ENCODE measurements at places on chromosomes 16 and 17.

- no peak for DNase-seq
Observed at GRCh38 chr17:47221154-47221553, 12.0 kb downstream of the MYL4 start.

DNA sequence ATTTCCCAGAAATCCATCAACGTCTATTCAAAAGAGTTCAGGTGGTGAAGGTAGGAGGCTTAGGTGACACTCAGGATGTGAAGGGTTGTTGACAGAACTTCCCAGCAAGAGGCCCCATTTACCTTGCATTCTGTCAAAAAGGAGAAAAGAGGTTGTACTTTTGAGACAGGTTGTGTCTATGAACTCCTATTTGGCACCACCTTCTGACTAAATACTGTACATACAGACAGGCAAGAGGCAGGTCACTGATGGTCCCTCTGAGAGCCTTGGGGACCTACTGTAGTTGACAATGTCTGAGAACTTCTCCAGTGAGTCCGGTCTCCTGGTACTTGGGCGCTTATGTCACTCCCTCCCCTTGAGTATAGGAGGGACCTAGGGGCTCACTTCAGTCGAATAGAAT lies 479.3 kb upstream of the ZFHX3 start:
- DNase-seq, result no peak

DNA sequence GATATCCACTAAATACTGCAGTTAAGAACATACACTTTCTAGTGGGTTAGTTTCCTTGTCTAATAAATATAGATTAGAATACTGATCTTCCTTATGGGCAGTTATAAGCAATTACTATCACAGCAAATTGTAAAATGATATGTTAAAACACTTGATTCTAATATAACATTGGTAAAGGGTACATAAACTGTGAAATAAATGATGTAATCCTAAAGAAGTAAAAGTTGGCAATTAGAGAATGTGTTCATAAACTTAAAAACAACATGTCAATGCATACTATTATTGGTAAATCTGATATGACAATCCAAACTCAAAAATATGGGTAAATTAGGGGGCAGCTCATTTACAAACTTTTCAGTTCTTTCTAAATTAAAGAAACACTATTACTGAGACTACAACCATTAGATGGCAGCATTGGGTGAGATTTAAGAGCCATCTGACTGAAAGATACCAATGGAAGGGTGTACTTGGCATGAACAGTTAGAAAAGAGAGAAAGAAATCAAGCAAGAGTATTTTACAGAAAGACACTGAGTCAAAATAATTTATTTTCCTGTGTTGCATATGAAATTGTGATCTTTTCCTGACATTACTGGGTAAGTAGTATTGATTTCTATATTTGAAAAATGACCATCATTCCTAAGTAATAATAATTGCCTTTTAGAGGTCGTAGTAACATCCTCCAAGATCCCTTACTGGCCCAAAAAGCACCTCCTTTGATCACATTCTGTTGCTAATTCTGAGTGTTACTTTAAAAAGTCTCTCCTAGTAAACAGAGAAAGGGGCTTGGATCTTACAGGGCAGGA lies 119.6 kb downstream of the SPAG9 start:
- peak; percentile 60 for DNase-seq

DNA sequence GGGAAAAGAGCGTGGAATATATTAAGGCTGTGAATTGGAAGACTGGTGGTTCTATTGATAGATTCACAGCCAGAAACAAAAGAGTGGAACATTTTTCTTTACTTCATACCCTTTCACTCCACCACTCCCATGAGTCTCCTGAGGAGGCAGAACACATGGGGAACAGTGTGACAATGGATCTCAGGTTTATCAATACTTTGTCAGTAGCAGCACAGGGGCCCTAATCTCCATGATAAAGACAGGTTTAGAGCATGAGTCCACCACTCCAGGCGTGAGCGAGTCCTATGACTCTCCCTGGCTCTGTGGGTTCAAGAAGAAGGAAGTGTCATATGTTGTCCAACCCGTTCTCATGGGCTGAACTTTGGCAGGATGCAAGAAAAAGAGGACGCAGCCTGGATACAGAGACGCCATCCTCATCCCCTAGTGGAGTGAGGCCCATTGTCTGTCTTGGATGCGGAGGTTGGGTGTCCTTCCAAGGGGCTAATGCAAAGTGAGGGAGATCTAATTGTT lies 361.2 kb downstream of the TMEM114 start:
- no peak for DNase-seq

GRCh38 chr16:65548470-65548869 lies 426.6 kb upstream of the CDH11 start:
- DNase-seq, result no peak

- DNase-seq, result no peak
Observed at GRCh38 chr16:63618896-63619485, 1502.9 kb downstream of the CDH11 start.

DNA sequence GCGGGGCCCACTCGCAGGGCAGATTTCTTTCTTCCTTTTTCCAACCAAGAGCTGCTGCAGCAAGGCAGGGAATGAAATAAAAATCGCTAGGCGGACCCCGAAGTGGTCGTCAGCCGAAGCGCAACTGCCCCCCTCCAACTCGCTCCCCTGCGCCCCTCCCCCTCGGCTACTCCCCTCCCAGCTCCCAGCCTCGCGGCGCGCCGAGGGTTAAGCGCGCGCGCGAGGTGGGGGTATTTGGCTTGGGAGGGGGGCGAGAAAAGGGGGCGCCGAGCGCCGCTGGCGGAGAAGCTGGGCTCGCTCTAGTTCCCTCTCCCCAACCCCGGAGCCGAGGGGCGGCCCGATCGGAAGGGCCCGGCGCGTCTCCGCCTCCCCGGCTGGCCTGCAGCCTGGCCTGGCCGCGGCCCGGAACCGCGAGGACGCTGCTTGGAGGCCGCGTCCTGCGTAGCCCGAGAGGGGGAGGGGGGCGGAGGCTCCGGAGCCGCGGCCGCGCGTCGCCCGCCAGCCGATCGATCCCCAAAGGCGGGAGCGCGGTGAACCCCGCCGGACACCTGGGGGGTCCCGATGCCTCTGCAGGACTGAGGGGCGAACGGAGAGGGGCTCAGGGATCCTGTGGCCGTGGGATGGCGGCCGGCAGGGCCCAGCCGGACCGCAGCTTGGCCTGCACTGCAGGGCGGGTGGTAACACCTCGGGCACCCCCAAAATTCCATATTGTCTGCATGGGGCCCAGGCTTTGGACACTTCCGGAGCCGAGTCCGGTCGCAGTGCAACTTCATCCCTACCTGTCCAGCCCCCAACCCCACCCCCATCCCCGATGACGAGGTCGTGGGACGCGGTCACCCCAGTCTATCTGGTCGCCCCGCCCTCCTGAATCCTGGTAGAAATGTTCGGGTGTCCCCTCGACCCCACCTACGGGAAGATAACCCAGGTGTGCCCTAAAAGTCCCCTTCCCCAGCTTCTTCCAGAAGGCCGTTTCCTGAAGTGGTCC lies 4.9 kb upstream of the CBX4 start:
- DNase-seq, result no peak

DNA sequence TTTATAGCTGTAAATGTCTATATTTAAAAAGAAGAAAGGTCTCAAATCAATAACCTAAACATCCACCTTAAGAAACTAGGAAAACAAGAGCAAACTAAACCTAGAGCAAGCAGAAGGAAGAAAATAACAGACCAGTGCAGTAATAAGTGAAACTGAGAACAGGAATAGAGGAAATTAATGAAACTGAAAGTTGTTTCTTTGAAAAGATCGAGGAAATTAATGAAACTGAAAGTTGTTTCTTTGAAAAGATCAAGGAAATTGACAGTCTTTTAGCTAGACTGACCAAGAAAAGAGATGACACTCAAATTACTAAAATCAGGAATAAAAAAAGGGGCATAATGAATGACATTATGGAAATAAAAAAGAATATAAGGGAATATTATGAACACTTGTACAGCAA lies 46.4 kb downstream of the SLFN5 start:
- DNase-seq, result no peak

- DNase-seq, result no peak
Observed at GRCh38 chr16:4523686-4524085, 14.9 kb downstream of the CDIP1 start.

DNA sequence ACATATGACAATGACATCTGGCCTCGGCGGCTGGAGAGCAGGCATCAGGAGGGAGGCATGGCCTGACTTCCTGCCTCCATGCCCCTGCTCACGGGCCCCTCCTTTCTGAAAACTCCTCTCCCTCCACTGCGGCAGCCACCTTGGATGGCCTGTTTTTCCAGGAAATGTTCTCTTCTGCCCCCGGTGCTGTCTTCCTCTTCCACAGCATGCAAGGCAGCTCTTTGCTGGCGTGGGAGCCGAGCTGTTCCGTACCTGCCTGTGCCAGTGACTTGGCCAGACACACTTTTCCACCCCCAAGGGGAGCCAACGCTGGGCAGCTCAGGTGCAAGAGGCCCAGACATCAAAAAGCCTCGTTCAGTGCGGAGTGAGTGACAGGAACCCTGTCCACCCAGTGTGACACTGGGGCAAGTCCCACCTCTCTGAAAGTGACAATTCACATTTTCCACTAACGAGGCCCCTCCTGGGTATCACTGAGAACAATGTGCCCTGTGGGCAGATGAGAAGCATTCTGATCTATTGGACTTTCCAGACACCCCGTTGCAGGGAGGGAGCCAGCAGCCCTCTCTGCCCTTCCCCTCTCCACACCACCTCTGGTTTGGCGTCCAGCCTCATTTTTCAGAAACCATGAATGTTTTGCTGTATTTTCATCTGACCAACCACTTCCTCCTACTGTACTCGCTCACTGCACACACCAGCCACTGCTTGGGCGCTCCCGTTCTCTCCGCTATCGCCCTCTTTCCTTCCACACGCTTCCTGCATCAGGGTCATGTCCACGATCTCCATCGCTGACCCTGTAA lies 31.2 kb downstream of the NSMCE1 start:
- peak; percentile 66 for DNase-seq

DNA sequence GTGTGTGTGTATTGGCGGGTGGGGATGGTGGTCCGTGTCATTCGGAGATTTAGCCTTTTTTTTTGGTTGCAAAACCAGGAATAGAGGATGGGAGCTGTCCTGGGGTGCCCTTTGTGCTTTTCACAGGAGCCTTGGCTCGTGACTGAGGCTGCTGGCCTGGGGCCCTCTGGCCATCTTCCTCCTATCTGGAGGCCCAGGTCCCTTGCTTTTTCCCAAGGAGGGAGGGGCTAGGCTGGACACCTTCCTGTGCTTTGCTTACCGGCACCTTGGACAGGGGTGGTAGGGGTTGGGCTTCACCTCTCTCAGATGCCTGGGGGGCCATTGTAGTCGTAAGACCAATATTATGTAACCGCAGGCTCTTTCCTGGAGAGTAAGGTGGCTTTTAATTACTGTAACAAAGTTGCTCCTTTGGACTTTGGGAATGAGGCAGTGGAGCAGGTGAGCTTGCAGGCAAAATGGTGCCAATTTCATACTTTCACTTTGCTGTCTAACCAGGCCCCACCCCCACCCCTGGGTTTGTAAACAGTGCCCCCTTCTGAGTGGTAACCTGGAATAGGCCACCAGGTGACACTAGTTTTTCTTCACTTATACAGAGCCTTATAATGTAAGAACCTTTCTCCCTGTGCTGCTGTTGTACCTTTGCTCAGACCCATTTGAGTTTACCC lies 1.2 kb downstream of the DYNLL2 start:
- DNase-seq, result peak; percentile 67

DNA sequence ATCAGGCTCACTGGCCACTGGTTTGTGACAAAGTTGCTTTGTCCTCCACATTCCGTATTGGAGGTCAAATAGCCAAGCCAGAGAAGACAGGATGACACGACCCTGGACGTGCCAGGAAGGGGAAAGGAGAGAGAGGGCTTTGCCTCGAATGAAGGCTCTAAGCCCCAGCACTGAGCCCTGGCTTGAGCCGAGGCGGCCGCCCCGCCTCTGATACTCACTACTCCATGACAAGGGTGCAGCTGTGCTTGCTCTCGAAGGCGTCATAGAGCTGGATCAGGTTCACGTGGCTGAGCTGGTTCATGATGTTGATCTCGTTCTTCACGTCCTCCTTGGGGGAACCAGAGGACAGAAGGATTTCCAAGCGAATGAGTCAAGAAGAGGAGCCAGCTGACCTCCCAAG lies 19.3 kb downstream of the MYLK3 start:
- DNase-seq, result no peak

GRCh38 chr16:22220069-22220440 lies 14.0 kb downstream of the EEF2K start:
- DNase-seq, result no peak

- no peak for DNase-seq
Observed at GRCh38 chr16:2364638-2365210, 24.2 kb upstream of the ABCA3 start.

GRCh38 chr17:55271223-55271571 lies 6.4 kb downstream of the HLF start:
- no peak for DNase-seq

DNA sequence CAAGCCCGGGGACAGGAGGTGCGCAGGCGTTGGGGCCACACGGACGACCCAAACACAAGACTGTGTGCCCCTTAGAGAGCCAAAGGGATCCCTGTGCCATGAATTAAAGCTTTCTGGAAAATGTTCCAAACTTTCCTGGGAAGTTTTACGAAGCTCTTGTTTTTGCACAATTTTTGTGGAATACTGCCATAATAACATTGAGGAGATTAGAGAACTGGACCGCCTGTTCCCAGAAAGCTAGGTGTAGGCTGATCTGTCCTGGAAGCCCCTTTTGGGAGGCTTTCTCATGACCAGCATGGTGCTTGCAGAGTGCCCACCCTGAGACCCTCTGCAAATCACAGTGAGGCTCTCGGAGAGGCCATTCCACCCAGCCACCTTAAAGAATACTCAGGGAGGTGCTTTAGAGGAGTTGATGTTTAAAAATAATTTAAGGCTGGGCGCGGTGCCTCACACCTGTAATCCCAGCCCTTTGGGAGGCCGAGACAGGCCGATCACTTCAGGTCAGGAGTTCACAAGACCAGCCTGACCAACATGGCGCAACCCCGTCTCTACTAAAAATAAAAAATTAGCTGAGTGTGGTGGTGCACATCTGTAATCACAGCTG lies 1.1 kb downstream of the KDM8 start:
- no peak for DNase-seq

DNA sequence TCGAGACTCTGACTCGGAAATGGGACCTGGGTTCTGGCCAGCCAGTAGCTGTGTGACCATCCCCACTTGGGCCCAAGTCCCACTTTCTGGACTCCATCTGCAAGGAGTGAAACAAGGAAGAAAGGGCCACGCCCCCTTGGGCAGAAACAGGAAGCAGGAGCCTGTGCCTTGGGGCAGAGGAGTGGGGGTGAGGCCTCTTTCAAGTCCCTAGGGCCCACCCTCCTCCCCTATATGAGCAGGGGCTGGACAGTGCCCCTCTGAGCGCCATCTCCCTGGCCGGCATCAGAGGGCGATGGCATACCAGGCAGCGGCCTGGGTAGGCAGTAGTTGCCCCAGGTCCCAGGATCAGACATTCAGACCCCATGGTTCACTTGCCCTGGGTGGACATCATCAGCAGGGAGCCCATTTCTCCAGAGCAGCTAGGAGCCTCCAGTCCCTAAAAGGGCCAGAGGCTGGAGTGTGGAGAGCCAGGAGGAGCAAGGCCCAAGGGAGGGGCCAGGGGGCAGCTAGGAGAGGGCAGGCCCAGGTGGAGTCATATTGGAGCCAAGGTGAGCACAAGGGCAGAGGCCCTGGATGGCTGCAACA lies 7.1 kb downstream of the BCAR1 start:
- no peak for DNase-seq

Measured in CD4-positive, alpha-beta T cell treated with Interleukin-6 at 100 ng/mL for 8 hours (primary cell).